NCI-H2081 (cell line): ENCODE measurements at places on chromosomes 11 and 22.

GRCh38 chr11:66727282-66728037 lies 1.6 kb downstream of the SPTBN2 start:
- peak; percentile 31 for DNase-seq

- no peak for DNase-seq
These were observed 324.4 kb upstream of the B3GAT1 start for GRCh38 chr11:134736251-134736947.

- no peak for DNase-seq
These were observed 23.5 kb upstream of the CPT1A start for GRCh38 chr11:68865241-68865640.

GRCh38 chr11:112523951-112524350 lies 263.3 kb upstream of the PLET1 start:
- no peak for DNase-seq

GRCh38 chr22:50530580-50530876 lies 716 bp upstream of the TYMP start:
- DNase-seq: no peak

- DNase-seq: no peak
These were observed 109.5 kb upstream of the DDI1 start for GRCh38 chr11:103926990-103927389.

GRCh38 chr11:121106812-121107211 lies 5.8 kb downstream of the TECTA start:
- DNase-seq: peak; percentile 60

DNA sequence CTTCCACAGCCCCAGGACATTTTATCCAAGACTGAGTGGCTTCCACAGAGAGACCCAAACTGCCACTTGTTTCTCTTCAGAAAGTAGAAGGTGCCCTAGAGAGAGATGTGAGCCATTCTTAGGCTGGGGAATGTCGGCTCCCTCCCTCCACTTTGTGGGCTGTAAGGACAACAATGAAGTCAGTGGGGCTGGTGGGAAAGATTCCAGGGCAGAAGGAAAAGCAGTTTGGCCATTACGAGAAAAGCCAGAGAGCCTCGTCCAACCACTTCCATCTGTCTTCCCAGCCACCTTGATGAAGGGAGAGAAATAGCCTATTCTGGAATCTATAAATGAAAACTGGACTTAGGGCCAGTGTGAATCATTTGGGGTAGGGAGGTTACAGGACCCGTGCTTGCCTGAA lies 382.5 kb downstream of the NXPE2 start:
- no peak for DNase-seq

- no peak for DNase-seq
These were observed 45.6 kb downstream of the C11orf58 start for GRCh38 chr11:16784097-16784496.

DNA sequence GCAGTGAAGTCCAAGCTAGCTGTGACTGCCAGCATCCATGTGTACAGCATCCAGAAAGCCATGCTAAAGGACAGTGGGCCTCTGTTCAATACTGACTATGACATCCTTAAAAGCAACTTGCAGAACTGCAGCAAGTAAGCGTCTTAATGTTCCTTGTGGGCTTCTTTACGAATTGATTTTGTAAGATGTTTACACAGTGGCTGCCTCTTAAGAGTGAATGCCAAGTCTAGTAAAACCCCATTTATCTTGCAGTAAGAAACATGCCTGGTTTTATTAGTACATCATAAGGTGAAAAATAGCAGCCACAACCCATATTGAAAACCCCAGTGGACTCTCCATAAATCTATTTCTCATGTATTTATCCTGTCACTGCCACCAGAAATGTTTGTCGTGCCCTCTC lies 20.5 kb downstream of the POLD3 start:
- no peak for DNase-seq

DNA sequence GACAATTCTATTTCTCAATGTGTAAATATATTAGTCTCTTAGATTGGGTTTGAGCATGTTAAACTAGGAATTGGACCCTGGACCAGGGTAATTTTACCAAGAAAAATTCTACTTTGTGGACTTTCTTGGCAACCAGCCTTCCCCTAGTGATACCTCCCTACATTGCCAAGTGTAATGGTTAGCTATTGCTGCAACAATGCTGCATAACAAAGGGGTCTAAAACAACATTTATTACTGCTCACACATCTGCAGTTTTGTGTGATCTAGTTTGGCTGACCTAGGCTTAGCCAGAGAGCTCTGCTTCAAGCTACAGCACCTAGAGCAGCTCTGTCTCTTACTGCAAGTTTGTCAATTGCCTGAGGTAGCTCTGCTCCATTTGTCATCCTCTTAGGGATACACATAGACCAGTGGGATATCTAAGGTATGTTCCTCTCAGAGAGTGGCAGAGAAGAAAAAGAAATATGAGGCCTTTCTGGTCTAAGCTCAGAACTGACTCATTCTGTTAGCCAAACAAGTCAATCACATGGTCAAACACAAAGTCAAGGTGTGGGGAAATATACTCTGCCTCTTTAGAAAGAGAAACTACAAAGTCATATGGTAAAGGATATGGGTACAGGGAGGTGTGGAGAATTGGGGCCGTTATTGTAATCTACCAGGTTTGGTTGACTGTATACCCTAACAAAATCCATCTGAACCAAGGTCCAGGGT lies 2.0 kb upstream of the LAYN start:
- DNase-seq: no peak

DNA sequence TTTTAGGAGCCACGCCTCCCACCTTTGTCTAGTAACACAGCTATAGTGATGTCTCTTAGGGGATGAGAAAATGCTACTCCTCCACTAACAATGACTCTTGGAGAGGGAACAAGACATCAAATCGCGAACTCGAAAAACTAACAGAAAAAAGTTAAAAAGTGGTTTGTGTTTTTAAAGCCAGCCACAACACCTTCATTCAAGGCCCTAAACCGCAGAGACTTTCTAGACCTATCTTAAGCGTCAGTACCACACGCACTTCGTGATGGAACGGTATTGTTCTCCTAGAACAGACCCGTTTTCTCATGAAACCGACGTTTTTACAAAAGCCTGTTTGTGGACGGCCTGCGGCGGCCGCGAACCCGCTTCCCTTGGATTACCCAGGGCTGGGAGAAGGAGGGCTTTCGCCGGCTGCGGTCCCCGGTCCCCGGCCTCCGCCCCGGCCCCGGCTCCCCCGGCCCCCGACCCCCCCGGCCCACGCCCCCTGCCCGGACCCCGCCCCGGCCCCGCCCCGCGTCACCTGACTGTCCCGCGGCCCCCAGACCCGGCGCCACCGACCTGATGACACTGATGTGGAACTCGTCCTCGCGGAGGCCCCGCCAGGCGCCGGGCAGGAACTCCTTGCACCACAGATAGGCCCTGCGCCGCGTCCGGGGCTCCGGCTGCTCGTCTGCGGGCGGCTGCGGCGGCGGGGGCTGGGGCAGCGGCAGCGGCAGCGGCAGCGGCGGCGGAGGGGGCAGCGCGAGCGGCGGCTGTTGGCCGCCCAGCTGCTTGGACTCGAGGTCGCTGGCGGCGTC lies 718 bp downstream of the CHKA start:
- DNase-seq: peak; percentile 21

- no peak for DNase-seq
These were observed 3.2 kb upstream of the PLA2G6 start for GRCh38 chr22:38184788-38185187.

- DNase-seq: no peak
These were observed 55.7 kb downstream of the PTPRJ start for GRCh38 chr11:48036011-48036410.

DNA sequence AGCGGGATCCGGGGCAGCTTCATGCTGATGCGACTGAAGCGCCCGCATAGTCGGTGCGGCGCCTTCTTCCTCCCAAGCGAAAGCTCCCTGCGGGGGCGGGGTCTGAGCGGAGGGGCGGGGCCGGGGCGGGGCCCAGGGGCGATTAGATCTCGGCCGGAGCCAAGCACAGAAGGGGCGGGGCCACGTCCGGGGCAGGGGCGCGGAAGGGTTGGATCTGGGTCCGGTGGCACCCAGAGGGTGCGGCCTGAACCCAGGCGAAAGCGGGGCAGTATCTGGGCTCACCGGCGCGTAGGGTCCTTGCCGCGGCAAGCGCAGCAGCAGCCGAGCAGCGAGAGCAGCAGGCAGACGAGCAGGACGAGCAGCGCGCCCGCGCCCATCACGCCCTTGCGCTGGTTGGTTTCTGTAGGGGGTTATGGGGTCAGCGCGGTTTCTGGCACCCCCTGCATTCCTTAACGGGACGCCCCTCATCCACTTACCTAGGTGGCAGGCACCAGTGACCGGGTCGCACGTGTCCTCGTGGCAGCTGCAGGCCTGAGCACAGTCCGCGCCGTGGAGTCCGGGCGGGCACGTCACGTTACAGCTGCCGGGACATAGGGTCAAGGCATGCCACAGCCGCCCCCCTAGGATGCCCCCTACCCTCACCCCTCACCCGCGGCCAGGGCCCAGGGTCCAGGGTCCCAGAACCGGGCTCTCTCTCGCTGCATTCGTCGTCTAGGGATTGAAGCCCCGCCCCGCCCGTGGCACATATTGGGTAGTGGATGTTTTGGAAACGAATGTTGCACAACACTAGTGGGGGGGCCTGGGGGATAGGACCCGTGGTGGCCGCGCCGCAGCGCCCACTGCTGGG lies 8.1 kb downstream of the SCARF2 start:
- DNase-seq: no peak

DNA sequence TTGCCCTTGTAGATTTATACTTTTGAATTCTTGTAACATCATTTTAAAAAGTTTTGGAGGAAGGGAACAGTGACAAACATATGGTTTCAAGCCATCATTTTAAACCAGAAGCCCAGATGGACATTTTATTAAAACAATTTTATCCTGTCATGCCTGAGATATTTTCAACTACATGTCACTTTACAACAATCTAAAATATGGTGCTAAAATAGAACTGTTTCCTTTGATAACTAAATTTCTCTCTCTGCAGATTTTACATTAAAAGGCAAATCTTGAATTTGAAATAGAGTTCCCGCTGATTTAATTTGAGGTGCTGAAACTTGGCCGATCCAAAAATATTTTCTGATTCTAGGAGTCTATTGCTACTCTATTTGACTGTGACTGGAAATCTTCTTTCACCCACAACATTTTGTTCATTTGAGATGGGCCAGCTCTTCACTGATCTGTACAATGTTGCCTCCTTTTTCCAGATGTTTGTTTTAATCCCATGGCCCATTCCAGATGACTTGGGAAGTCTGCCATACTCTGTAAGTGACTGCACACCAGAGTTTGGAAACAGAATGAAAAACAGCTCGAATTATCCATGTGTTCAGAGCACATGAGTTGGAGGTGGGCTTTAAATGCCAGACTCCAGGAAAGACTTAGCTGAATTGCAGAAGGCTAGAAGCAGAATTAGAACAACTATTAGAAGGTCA lies 402.5 kb downstream of the TMEM135 start:
- DNase-seq: no peak

GRCh38 chr22:19769393-19769715 lies 8.8 kb downstream of the TBX1 start:
- no peak for DNase-seq

DNA sequence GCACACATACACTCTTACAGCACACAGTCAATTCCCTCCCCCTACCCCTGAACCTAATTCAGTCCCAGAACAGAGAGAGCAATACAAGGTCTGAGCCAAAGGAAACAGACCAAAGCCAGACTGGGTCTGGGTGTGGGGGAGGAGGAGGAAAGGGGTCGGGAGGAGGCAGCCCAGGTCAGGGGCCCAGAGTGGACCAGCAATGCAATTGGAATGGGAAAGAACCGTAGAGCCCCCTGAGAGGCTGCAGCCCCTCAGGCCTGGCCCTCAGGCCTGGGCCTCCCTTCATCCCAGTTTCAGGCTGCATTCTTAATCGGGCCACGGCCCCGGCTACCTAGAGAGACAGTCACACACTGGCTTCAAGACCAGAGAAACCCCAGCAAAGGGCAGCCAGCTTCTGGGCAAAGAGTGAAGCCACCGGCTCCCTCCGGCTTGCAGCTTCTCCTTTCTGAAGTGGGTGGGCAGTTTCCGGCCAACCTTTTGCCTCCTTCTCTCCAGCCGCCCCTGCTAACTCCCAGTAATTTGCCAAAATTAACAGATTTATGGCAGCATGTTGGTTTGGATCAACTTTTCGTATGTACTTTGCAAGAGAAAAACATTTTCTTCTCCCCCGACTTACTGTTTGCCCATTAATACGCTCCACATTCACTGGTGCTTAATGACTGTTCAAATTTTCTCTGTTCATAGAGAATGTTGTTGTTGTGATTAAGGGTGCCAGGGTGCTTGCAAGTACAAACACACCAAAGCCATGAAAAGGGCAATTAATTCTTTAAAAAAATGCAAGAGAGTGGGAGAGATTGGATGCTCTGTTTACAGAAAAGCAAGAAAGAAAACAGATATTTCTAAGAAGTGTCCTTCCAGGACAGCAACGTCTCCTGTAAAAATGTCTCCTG lies 488.3 kb downstream of the MN1 start:
- no peak for DNase-seq

- DNase-seq: peak; percentile 0
These were observed 42.0 kb downstream of the MS4A2 start for GRCh38 chr11:60130496-60130895.

- DNase-seq: no peak
These were observed 29.4 kb downstream of the TCP11L1 start for GRCh38 chr11:33068611-33069340.

DNA sequence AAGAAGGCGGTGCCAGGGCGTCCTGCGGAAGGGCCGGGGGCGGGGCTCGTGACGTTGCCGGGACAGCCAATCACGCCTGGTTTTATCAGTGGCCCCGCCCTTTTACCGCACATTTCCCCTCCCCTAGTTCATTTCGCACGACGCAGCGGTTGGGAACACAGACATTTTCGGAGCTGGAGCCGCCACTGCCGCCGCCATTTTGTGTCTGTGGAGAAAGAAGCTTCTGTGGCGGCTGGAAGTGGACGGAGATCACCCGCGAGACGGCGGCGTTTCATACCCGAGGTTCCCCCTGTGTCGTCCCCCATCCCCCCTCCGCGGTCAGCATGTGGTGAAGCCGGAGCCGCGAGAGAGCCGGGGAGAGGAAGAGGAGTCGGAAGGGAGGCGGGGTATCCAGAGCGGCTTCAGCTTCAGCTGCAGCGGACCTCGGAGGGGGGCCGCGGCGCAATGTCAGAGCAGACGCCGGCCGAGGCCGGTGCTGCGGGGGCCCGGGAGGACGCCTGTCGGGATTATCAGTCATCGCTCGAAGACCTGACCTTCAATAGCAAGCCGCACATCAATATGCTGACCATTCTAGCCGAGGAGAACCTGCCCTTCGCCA lies at the start of gene PCF11:
Gene PCF11 (plus strand): TSS at position 136 of the 598 bp plus-strand sequence. CDS start 309 bp downstream, at position 445.
- no peak for DNase-seq

DNA sequence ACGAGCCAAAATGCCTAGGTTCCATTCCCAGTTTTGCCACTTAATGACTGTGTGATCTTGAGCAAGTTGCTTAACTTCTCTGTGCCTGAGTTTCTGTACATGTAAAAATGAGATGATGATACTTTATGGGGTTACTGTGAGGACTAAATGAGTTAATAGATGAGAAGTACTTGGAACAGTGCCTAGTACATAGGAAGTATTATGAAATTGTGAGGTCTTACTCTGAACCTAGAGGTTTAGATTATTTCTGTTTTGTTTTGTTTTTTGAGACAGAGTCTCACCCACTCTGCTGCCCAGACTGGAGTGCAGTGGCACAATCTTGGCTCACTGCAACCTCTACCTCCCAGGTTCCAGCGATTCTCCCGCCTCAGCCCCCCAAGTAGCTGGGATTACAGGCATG lies 227.0 kb upstream of the POU2AF2 start:
- no peak for DNase-seq
